ENCODE measurements at places on chromosomes 1 and 21.

GRCh38 chr1:194431121-194431520 is 1244.7 kb upstream of the B3GALT2 start:
- no peak for DNase-seq

DNA sequence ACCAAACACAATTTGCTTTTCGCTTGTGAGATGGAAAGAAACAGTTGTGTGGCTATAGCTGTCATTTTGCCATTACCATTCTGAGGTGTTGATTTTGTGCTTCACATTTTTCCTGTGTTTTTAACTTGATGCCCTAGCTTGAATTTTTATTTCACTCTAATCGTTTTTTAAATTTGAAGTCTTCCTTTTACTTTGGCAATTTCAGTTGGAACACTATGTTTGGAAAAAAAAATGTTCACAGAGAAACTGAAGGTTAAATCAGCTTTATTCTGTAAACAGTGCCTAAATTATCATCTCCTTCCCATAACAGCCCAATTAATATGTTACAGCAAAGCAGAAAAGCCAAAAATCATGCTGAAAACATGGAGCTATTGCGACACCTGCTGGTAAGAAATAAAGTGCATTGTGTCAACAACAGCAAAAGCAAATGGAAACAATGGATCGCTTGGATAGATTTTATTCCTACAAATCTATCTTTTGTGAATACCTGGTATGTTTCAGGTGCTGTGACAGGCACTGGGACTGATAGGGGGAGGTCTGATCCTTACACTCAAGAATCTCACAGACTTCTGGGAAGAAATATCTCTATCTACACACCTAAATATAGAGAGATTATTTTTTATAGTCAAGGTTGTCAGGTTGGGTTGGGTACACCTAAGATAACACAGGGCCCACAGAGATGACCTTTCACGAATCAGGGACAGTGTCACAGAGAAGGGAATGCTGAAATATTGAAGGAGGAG is 16.2 kb upstream of the ERICH3 start:
- DNase-seq, result peak; percentile 58

- no peak for DNase-seq
These were observed 29.5 kb downstream of the SZRD1 start for GRCh38 chr1:16396591-16396990.

GRCh38 chr1:173049322-173049633 is 1.5 kb downstream of the TNFSF18 start:
- DNase-seq, result no peak

- DNase-seq, result no peak
These were observed 41.5 kb downstream of the LRRC3 start for GRCh38 chr21:44496564-44497550.

- DNase-seq, result no peak
These were observed 23.5 kb downstream of the COP1 start for GRCh38 chr1:176183618-176184017.

DNA sequence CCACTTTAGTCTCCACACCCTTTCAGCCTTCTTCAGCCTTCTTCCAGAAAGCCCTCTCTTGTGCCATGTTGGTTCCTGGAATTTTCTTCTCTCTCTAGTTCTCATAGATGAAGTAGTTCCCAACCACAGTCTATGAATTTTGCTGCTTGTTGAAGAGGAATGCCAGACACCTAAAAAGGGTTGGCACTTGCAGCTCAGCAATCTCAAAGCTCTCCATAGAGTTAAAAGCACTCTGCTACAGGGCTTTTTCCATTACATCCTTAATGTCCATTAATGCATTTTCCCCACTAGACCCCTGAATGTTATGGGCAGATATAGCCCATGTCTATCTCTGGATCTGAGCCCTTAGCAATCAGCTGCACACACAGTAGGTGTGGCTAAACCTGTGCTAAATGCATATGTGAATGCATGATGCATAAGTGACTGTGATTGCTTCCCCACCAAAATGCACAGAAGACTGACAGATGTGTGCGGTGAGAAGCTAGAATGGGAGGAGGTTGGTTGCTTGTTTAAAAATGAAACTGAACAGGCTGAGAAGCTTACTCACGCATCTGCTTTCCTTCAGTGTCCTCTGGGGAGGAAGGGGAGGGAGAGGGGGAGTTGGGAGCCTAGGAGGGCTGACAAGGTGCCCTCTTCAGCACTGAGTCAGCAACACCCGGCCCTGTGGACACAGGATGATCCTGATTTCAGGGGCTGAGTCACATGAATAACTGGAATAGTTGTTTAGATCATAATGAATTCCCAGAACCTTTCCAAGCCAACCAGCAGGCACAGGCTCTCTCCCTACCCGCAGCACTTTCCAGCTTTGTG is 146.1 kb upstream of the FGGY start:
- DNase-seq, result peak; percentile 42

GRCh38 chr1:54558434-54559030 is 10.5 kb downstream of the ACOT11 start:
- no peak for DNase-seq

DNA sequence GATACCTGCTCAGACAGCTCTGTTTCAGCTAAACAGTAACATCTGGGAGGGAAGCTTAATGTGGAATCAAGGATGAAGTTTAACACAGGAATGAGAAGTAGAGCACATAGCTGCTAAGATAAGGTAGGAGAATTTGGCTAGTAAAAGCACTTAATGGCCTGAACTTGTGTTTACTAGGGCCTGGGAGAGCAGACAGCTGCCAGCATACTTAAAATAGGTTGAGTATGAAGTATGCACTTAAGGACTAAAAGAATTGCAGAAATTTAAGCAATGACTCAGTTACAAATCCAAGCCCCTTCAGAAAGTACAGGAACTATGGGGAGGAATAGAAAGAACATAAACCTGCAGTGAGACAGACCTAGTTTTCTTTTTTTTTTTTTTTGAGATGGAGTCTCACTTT is 53.0 kb downstream of the BACH1 start:
- no peak for DNase-seq
